ENCODE measurements at places on chromosomes 4 and X. TPM values are rescaled to one million over a fixed set of nuclear protein-coding genes. Genes with fewer than 3 reads are reported as not detected.

CLCN4 gene
- 2.4 TPM for total RNA-seq

GPRASP1 gene
- total RNA-seq: 1.5 TPM

CNKSR2 gene
- total RNA-seq: 0.06 TPM

GABRE gene
- total RNA-seq: 1.5 TPM

SULT1B1 gene
- 0.17 TPM for total RNA-seq

ASB5 gene
- 619 TPM for total RNA-seq

MOSPD2 gene
- total RNA-seq: 11.3 TPM

SYTL4 gene
- 3.2 TPM for total RNA-seq

SLC6A14 gene
- total RNA-seq: not detected

SMARCA5 gene
- 40.9 TPM for total RNA-seq

Data from LHCN-M2 (cell line).